ENCODE measurements at places on chromosomes 7 and 10. TPM values are rescaled to one million over a fixed set of nuclear protein-coding genes. Genes with fewer than 3 reads are reported as not detected.

- no peaks in the 10 kb centered on the region for H3K27me3 ChIP-seq
- no peak overlapping the region for H3K27ac ChIP-seq
- H3K4me1 ChIP-seq, result no peaks in the 10 kb centered on the region
These were observed 34.2 kb upstream of the ZNF488 start for GRCh38 chr10:47418321-47418720.

Gene TCF7L2
- 4.4 TPM for total RNA-seq

Gene HOXA3
- not detected for total RNA-seq

DNA sequence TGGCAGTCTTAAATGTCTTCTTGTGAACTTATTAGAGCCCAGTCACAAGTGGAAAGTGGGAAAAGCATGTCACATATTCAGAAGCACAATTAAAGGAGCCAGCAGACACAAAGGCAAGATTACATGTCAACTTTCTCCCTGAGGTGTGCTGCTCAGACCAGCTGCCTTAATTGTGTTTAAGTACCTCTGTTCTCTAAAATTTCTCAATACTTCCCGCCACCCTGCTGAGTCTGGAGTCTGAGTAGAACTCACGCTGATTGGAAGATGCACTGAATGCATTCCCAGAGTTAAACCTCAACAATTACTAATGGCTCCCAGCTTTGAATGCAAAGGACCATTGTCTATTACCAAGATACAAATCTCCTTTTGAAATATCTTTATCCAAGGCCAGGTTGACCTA is 166.4 kb upstream of the COBL start:
- H3K4me1 ChIP-seq, result no peaks in the 10 kb centered on the region

DNA sequence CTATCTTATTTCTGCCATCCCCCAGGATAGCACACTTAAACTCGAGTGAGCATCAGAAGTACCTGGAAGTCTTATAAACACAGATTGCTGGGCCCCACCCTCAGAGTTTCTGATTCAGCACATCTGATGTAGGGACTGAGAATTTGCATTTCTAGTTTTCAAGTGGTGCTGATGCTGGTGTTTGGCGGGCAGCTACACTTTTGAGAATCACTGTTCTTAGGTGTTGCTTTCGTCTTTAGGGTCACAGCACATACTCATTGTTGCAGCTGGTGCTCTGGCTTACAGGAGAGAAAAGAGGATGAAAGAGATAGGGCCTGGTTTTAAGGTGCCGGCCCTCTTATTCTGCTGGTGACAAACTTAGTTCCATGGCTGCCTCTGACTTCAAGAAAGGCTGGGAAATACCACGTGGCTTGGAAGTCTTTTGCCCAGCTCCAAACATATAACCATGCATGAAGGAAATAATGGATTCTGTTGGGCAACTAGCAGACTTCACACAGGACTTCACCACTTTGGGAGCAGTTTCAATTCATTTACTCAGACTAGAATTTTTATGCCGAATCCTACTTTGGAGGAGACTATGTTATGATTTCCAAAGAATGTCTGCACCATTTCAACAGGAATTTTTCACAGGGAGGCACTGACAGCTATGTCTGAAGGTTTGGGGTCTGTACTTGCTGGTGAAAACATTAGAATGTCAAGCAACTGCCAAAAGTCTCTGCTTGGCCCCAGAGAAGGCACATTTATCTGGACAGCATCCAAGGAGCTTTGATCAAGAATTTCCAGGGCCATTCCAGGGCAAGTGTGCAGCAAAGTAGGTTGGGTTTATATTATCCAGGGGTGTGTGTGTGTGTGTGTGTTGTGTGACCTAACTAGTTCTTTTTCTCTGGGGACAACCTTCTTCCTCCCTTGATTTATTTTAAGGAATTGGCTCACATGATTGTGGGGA is 6.9 kb upstream of the MINDY4 start:
- DNase-seq, result no peak
- peaks cover 4% of the 10 kb centered on the region for H3K27me3 ChIP-seq
- no peaks in the 10 kb centered on the region for H3K36me3 ChIP-seq
- H3K27ac ChIP-seq, result no peak overlapping the region
- H3K4me1 ChIP-seq, result no peaks in the 10 kb centered on the region

Gene FOXI2
- total RNA-seq, result not detected
